Nucleus accumbens (tissue), 56 donors: ENCODE measurements at places on chromosomes 3 and 15.

- no peak for DNase-seq
Observed at GRCh38 chr3:180749322-180749721, 70.0 kb upstream of the CCDC39 start.

GRCh38 chr3:49017971-49018706, at the start of gene DALRD3:
Gene DALRD3, minus strand, starts transcription at chr3:49018580. Its CDS starts 16 bp downstream, at chr3:49018564.
- DNase-seq, result peak; percentile 56

DNA sequence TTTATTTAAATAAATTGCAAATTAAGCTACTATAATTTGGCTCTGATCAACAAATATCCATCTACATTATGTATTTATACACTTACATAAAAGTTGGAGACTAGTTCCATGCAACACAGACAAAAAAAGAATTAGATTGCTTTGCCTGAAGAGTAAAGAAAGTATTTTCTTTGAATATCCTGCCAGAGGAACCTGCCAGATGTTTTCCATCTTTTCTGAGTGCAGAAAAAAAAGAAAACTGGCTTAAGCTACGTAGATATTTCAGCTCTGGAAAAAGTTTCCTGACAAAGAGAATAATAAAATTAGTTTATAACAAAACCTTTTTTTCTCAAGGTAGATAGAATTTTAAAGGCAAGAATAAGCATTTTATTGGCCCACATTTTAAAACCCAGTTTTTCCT, 607.5 kb upstream of the NAALADL2 start:
- DNase-seq, result no peak

GRCh38 chr3:43411429-43411828, 125.1 kb downstream of the SNRK start:
- no peak for DNase-seq

DNA sequence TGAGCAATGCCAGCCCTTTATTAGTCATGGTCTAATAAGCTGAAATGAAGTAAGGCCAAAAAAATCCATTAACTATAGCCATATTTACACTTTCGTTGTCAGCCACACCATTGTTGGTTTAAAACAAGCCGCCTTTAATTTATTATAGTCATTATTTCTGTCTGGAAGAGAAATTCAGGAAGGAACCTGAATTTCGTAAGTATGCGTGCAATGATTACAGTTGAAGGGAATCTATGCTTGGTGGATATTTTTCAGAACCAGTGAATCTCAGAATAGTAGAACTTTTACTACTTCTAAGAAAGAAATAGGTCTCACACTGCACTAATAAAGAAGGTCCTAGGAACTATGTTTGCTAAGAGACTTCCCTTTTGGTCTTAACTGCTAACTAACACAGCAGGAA, 59.1 kb downstream of the FAM43A start:
- no peak for DNase-seq

DNA sequence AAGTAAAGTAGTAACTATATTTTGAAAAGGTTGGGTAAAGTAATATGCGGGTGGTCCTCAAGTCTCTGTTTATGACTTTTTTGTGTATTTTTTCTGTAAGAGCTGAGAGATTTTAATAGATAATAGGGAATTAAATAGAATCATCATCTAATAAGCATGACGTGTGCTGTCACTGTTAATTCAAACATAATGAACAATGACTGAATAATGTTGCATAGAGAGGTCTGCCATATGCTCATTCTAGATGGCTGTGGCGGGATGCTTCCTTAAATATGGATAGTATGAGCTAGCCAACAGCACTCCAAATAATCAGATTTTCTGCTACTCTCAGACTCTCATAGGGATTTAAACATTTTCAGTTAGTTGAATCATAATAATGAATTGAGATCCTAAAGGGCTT, 302.8 kb upstream of the RBMS3 start:
- no peak for DNase-seq

GRCh38 chr3:146148468-146148931, 12.5 kb downstream of the PLOD2 start:
- DNase-seq, result no peak

GRCh38 chr3:62876064-62876463, 848 bp upstream of the CADPS start:
- no peak for DNase-seq

DNA sequence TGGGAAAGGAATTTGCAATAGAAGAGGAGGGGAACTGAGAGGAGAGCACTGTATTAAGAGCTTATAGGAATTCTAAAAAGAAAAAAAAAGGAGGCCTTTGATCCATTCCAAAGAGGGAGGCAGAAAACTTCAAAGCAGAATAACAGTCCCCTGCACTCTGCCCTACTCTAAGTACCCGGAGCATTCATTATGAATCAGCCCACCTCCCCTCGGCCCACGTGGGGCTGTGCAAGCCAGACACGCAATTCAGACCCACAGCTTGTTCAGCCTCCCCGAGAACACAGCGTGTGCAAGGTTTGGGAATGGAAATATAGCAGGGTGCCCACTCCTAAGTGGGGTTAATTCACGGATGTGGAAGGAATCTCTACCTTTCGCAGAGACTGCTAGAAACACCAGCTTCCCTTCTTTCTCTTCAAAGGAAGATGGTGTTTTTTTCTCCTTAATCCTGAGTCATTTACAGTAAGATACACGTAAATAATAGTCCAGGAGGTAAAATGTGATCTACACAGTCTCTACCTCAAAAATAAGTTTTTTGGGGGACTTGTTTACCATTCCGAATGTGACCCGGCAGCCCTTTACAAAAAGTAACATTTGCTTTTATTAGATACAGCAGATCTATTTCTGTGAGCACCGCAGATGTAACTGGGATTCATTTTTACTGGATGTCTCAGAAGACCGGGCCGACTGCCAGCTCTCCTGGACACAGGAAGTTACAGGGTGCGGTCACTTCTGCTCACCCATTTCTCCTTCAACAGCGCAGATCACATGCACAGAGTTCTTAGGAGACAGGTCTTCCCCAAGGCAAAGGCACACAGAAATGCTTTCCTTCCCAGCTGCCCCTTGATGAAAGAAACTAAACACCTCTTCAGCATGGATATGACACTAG, 768.5 kb upstream of the CFAP20DC start:
- DNase-seq, result no peak

DNA sequence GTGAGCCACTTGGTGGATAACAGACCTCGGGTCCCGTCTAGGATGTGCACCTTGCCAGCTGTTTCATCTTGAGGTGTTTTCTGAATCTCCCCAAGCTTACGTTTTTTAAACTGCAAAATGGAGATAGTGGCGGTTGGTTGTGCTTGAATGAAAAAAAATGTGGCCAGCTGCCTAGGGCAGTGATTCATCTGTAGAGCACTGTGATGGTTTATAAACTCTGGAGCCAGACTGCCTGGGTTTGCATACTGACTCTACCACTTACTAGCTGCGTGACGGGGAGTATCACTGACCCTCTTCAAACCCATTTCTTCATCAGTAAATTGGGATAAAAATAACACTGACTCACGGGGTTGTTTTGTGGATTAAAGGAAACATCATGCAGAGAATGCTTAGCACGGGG, 159.1 kb downstream of the CHL1 start:
- DNase-seq, result no peak

- no peak for DNase-seq
Observed at GRCh38 chr3:71509066-71509465, 74.5 kb downstream of the FOXP1 start.

- DNase-seq, result no peak
Observed at GRCh38 chr15:59353994-59354416, 18.7 kb downstream of the MYO1E start.
